ENCODE measurements at places on chromosomes 3 and 15.

GRCh38 chr3:112042842-112043280 is 8.3 kb downstream of the TMPRSS7 start:
- DNase-seq: no peak

GRCh38 chr3:94063496-94064119 is 747 bp downstream of the NSUN3 start:
- no peak for DNase-seq

DNA sequence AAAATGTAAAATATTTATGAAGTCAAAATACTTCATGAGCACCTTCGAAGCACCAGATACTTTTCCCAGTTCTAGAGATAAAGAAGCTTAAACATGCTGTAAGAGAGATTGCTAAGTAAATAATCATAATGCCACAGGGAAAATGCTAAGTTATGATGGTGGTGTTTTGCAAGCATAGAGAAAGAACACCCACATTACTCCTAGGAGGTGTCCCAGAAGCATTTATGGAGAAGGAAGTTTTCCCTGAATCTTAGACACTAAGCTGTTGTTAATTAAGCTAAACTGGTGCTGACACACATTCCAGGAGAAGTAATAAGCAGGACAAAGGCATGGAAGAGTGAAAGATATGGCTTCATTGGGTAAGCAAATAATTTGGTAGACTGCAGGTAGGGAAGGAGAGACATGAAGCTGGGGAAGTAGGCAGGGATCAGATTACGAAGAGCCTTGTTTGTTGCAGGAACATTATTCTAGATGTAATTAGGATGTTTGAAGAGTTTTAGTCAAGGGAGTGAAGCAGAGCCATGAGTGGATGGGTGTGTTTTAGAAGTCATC is 40.4 kb upstream of the CHMP2B start:
- DNase-seq: no peak

DNA sequence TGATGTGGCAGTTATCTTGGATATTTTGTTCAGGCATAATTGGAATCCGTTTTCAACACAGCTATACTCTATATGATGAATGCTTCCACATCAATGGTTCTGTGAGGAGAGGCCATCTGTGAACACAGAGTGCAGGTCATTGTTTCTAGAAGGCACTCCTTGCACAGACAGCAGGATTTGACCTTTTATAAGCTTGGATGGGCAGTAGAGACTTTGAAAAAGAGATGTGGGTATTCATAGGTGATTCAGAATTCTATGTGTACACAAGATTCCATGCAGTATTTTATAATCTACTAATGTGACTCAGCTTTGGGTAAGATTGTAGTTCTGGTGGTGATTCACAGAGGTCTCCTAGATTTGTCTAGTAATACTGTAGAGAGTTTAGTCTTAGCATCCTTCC is 12.5 kb downstream of the ARPP21 start:
- no peak for DNase-seq
